CD4-positive, alpha-beta T cell treated with Interleukin-2 at 100 ng/mL for 4 hours (primary cell): ENCODE measurements at places on chromosomes 13 and 19.

DNA sequence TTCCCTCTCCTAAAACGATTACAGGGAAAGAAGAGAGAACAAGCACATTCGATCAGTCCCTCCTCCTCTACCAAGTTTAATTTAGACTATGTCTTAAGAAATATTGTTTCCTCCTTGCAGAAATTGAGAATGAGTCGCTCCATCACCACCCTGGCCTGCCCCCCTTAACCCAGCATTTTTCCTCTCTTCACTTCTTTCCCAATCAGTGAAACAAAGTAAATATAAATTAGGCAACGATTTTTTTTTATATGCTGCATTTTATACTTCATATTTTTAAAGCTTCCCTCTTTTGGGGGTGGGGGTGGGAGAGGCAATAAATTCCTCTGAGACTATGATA is 300.0 kb downstream of the SPRY2 start:
- DNase-seq: no peak

DNA sequence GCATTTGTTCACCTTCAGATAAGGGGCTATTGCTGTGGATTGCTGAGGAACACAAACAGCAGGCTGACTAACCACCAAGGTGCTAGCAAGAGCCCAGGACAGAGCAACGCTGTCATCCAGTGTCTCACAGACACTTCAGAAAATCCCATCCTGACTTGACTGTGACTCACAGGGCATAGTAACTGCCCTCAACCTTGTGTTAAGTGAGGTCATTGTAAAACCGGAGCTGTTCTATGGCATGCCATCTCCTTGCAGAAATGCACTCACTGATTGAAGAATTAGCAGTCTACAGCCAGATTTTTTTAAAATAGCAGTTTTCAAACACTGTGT is 51.1 kb downstream of the TNFRSF19 start:
- DNase-seq: no peak

DNA sequence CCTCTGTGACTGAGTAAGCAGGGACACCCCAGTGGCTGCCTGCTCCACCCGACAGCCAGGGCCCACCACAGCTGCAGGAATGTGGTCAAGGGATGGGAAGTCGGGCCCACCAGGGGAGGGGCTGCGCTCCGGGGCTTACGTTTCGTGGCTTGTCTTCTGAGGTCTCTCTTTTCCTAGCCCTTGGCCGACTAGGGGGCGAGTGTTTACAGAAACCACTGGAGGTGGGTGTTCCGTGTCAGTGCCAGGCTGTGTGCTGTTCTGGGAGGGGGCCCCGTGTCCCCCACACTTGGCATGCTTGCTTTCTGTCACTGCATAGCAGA is 4.5 kb downstream of the ADAT3 start:
- DNase-seq: no peak

- DNase-seq: no peak
Measured at GRCh38 chr13:95003019-95003813, 290.9 kb upstream of the SOX21 start.

DNA sequence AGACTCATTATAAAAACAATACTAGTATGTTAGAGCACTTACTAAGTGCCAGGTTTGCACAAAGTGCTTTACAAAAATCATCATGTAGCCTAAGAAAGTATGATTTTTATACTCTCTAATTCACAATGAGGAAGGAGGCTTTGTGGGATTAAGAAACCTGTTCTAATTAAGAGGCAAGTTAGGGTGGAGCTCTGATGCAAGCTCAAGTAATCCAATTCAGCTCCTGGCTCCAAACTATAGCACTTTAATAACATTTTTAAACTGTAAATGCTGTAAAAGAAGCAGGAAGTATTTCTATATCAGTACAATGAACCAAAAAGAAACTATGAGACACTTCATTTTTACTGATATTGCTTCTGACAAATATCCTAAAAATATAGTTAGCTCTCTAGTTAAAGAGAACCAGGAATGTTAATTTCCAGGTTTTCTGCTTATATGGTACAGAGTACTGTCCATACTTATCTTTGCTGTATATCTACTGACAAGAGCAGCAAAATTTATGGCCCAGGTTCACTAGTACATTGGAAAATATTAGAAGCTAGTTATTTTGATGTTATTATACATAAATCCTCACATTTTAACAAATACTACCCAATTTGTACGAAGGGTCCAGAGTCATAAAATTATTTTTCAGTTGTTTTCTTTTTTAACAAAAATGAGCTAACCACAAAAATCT is 482.0 kb downstream of the DIAPH3 start:
- no peak for DNase-seq

GRCh38 chr19:5916181-5916708 is 2.2 kb downstream of the CAPS start:
- DNase-seq: no peak

DNA sequence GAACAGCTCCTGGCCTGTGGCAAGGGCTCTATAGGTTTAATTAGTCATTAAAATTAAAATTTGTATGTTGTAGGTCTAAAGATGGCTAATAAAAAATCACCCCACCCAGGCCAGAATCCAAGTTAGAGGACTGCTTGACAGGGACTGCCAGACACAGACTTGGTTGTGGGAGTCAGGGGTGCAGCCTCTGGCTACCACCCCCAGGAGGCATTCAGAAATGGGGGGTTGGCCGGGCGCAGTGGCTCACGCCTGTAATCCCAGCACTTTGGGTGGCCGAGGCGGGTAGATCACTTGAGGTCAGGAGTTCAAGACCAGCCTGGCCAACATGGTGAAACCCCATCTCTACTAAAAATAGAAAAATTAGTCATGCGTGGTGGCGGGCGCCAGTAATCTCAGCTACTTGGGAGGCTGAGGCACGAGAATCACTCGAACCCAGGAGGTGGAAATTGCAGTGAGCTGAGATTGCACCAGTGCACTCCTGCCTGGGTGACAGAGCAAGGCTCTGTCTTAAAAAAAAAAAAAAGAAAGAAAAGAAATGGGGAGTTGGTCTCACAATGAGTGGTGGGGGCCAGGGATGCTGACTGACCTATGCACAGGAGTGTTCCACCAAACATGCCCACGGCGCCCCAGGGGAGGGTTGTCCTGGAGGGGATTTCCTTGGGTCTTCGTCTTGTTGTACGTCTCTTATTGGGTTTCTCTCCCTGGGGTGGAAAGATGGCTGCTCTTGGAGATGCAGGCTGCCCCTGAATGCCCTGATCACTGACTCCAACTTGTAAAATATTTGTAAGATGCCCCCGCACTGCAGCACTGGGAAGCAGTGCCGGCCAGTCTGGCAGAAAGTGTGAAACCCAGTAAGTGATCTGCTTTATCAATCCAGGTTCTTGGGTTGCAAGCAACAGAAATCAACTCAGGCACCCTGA is 68.8 kb downstream of the SIPA1L3 start:
- DNase-seq: no peak

GRCh38 chr19:54164369-54165068 is 5.0 kb upstream of the LENG1 start:
- DNase-seq: peak; percentile 59

DNA sequence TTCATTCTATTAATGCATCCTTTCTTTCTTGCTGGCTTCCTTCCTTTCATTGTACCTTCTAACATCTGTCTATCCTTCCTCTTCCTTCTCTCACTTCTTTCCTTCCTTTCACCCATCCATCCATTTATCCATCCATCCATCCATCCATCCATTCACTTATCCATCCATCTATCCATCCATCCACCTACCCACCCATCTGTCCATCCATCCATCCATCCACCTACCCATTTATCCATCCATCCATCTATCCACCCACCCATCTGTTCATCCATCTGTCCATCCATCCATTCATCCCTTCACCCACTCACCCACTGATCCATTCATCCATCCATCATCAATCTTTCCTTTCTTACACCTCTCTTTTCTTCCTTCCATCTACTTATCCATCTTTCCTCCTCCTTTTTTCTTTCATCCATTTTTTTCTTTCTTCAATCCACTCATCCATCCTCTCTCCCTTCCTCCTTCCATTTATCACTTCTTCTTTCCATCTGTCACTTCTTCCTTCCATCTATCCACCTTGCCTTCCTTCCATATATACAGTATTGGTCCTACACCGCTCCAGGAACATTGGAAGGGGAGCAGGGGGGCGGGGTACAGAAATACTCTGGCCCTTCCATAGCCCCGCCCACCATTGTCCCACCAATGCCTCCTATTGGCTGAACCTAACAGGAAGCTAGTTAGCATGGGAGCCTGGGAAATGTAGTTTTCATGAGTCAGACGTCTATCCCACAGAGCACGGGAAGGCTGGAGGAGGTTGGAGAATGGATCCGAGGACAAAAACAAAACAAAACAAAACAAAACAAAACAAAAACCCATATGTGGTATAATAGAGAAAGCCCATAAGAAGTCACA is 45.9 kb downstream of the MBD3L1 start:
- DNase-seq: no peak

DNA sequence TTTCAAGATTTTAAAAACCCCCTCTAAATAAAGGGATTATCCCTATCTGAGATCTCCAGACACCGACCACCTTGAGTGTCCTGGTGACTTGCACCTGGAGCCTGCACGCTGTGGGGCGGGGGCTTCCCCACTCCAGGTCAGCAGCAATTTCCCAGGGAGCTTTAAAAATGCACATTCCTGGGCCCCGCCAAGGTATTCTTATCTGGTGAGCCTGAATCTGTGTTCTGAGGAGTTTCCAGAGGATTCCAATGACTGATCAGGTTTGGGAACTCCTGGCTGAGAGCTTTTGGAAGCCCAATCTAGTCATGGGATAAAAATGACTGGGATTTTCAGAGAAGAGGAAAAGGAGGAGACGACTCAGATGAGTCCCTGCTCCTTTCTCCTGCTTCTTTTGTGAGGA is 66.1 kb downstream of the FGF9 start:
- no peak for DNase-seq

- DNase-seq: no peak
Measured at GRCh38 chr19:3651684-3652083, 25.1 kb upstream of the CACTIN start.

- DNase-seq: no peak
Measured at GRCh38 chr13:53569453-53569852, 540.8 kb downstream of the OLFM4 start.

GRCh38 chr13:108003626-108004025 is 211.7 kb downstream of the LIG4 start:
- no peak for DNase-seq

GRCh38 chr13:91329733-91330132 is 17.8 kb upstream of the MIR17HG start:
- no peak for DNase-seq
